Trophoblast cell (in vitro differentiated cells and primary cell): ENCODE measurements at places on chromosomes 1 and 21.
A peak's percentile ranks its signal among the peaks of the same experiment; 100 is the strongest.

DNA sequence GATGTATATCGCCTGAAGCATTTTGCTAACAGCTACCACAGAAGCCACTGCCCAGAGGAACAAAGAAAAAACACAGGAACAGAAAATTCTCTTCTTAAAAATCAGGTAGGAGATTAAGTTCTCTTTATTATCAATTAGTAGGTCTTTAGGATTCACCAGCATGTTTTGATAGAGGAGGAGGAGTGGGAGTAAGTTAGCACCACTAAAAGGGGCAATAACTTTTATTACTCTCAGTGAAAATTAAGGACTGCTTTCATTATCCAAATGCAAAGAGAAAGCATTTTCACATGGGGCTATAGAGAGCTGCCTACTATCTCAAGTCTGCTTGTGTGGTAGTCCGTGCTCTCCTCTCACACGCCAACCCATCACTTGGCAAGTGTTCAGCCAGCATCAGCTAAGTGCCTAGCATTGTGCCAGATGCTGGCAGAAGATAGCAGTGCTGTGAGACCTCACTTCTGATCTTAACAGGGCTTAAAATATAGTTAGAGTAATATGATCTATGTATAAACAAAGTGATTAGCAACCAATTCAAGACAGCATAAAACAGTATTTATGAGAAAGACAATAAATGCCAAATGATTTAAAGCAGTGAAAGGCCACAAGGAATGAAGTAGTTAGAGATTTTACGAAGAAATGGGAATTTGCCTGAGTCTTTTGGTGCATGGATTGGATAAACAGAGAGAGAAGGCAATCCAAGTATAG, 39.8 kb downstream of the ASTN1 start:
- DNase-seq, result no peak
- H3K27ac ChIP-seq, result no peak overlapping the region
- H3K4me1 ChIP-seq, result no peaks in the 10 kb centered on the region
- H3K27me3 ChIP-seq, result no peaks in the 10 kb centered on the region
- H3K4me3 ChIP-seq, result no peak overlapping the region
- no peaks in the 10 kb centered on the region for H3K36me3 ChIP-seq

DNA sequence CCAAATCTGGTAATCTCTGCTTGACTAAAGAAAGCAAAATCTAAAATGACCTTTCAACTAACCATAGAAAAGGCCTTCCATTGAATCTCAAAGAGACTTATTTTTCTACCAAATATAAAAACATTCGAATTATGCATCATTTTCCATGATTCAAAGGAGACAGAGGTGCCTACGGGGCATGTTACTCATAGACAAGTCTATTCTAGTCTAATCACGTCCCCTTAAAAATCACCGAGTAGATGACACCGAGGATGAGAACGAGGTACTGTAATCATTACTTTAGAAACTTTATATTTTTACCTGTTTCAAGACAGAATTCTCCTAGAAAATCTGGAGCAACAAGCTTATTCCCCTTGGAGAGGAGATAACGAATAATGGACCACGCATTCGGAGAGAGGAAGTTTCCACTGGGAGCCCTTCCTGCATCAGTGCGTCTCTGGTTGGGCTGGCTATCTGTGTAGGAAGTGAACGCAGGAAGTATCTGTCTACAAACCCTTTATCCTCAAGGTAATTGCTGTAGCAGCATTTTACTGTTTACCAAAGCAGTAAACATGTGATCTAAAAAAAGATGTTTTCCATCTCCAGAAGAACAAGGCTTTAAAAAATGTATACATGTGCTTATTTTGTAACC, 9.5 kb downstream of the ERG start:
- H3K4me1 ChIP-seq, result no peaks in the 10 kb centered on the region
- no peak overlapping the region for H3K27ac ChIP-seq
- H3K4me3 ChIP-seq, result no peak overlapping the region
- no peak for DNase-seq

DNA sequence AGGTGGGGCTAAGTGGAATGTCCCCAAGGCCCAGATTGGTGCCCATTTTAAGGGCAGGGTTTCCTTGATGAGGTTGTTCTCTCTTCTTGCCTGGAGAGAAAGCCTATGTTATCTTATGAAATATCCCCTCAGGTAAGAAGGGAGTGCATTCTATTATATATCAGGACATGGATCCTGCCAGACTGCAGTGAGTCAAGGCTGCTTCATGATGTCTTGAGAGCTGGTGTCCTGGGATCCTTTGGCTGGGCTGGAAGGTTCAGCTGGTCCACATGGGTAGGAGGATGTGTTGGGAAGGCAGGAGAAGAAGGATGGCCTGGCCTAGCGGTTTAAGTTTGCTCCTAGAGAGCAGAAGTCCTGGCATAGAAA, 207.6 kb downstream of the ROR1 start:
- H3K27me3 ChIP-seq, result no peaks in the 10 kb centered on the region
- peak; percentile 23 for DNase-seq
- H3K36me3 ChIP-seq, result no peaks in the 10 kb centered on the region

- H3K36me3 ChIP-seq, result no peaks in the 10 kb centered on the region
- no peaks in the 10 kb centered on the region for H3K27me3 ChIP-seq
- H3K4me3 ChIP-seq, result no peak overlapping the region
- H3K4me1 ChIP-seq, result peaks cover 5% of the 10 kb centered on the region
- no peak overlapping the region for H3K27ac ChIP-seq
Measured at GRCh38 chr1:28244549-28245251, 8.8 kb downstream of the ATP5IF1 start.

DNA sequence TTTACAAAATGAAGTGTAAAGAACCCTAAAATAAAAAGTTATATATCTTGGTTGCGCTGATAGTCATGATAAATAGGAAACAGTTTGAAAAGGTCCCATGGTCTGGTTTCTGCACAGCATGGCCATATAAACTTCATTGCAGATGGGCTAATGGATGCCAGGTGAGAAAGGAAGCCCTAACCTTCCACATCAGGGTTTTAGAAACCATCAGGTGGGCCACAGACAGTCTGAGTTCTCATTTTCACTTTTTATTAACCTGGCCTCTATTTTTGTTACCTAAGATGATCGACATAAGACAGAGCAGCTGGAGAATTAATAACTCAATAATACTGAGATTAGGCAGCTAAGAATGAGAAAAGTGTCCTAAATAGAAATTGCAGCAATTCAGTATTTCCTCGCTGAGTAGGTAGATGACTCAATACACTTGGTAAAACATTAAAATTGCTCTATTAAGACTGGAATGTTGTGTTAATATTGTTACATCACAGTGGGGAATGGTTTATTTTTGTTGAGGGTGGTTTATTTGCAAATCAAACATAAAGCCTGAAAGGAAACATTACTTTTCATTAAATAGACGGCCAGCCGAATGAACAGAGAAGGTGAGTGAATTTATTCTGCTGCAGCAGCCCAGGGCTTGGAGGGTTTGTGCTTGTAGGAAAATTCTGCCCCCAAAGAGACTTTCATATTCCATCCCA, 21.1 kb downstream of the C1orf21 start:
- no peaks in the 10 kb centered on the region for H3K4me1 ChIP-seq
- H3K27ac ChIP-seq, result no peak overlapping the region
- DNase-seq, result no peak

GRCh38 chr21:35783721-35784120, 276.6 kb downstream of the SETD4 start:
- H3K27ac ChIP-seq, result no peak overlapping the region
- no peak overlapping the region for H3K4me3 ChIP-seq
- H3K27me3 ChIP-seq, result no peaks in the 10 kb centered on the region
- no peak for DNase-seq

GRCh38 chr1:10583641-10584040, 108.9 kb downstream of the PEX14 start:
- H3K4me3 ChIP-seq, result no peak overlapping the region
- no peak for DNase-seq
- H3K27me3 ChIP-seq, result no peaks in the 10 kb centered on the region
- H3K36me3 ChIP-seq, result no peaks in the 10 kb centered on the region
- no peaks in the 10 kb centered on the region for H3K4me1 ChIP-seq

- H3K4me1 ChIP-seq, result no peaks in the 10 kb centered on the region
- H3K27ac ChIP-seq, result no peak overlapping the region
- DNase-seq, result no peak
- no peaks in the 10 kb centered on the region for H3K27me3 ChIP-seq
- peaks cover 6% of the 10 kb centered on the region for H3K36me3 ChIP-seq
Measured at GRCh38 chr21:42581336-42581992, 67.8 kb downstream of the SLC37A1 start.

DNA sequence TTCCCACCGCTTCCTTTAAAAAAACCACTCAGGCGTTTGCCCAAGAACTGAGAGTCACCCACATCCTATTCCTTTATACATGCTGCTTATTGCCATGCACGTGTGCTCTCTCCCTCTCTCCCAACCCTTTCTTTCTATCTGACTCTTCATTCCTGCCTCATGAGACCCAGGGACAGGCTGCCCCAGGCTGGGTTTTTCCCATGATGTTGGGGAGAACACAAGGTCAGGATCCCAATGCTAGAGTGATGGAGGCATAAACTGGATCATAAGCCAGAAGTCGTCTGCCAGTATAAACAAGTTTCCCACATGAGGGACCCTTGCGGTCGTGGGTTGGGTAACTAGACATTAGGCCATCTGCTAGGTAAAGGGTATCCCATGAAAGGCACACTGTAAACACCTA, 64.9 kb downstream of the CD2 start:
- no peaks in the 10 kb centered on the region for H3K27me3 ChIP-seq
- H3K4me3 ChIP-seq, result no peak overlapping the region
- no peak overlapping the region for H3K27ac ChIP-seq
- H3K4me1 ChIP-seq, result no peaks in the 10 kb centered on the region

DNA sequence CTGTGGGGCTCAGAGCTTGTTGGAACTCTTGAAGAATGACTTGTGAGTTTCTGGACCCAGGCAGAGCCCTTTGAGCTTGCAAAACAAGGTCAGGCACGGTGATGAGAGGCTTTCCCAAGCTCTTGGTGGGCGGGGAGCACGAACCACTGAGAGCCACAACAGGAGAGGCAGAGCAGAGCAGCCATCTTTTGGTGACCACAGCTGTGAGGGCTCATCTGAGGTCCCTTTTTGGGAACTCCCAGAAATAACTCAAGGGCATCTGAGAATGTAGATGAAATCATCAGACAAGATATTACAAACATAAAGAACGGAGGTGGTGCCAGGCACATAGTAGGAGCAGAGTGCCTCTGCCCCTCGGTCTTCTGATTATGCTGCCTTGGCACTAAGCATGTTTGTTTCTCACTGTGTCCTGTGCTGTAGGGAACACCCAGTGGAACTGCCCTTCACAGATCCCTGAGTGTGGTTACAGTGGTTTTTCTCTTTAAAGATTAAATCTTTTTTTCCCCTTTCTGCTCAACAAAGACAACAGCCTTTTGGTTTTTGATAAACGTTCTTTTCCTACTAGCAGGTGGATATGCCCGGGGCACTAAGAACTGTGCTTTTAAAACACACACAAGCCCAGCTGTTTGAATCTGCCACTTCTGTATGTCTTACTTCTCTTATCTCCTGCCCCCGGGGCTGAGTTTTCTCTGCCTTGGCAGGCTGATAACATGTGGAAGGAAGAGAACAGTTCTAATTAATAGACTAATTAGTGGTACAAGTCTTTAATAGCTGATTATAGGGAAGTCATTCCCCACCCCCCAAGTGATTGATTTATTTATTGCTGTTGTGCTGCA, 37.7 kb downstream of the CD34 start:
- H3K4me3 ChIP-seq, result no peak overlapping the region
- peaks cover 3% of the 10 kb centered on the region for H3K4me1 ChIP-seq
- no peaks in the 10 kb centered on the region for H3K36me3 ChIP-seq
- H3K27me3 ChIP-seq, result no peaks in the 10 kb centered on the region
- no peak overlapping the region for H3K27ac ChIP-seq

- H3K4me3 ChIP-seq, result no peak overlapping the region
- no peak overlapping the region for H3K27ac ChIP-seq
- DNase-seq, result no peak
- no peaks in the 10 kb centered on the region for H3K36me3 ChIP-seq
- H3K4me1 ChIP-seq, result no peaks in the 10 kb centered on the region
Measured at GRCh38 chr21:19830446-19830845, 1167.8 kb upstream of the NCAM2 start.

DNA sequence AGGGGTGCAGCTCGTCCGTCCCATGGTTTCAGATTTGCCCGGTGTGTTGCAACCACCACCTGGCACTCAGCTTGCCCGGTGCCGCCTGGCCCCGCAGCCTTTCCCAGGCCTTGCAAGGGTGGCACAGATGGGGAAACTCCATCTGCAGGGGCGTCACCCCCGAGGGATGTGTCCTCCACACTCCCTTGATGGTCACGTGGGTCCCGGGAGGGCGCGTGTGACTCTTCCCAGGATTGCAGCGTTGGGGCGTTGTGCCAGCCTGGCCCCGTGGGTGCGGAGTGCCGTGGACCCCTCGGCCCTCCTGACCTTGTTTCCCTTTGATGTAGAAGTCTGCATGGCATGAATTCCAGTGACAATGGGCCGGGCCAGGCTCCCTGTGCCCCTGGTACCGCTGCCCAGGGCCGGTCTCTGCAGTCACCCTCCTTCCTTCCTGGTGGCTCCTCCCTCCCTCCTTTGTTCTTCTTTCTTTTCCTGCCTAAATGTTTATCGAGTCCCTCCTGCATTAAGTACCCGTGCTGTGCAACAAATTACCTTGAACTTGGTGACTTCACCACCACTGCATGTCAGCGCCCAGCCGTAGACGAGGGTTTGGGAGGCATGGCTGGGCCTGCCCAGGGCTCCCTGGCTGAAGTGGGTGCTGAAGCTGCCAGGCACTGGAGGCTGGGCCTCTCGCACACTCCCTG, 22.9 kb downstream of the RRP1 start:
- H3K4me1 ChIP-seq, result peaks cover 3% of the 10 kb centered on the region
- no peak overlapping the region for H3K27ac ChIP-seq
- H3K27me3 ChIP-seq, result no peaks in the 10 kb centered on the region
- H3K4me3 ChIP-seq, result no peak overlapping the region
- H3K36me3 ChIP-seq, result no peaks in the 10 kb centered on the region

DNA sequence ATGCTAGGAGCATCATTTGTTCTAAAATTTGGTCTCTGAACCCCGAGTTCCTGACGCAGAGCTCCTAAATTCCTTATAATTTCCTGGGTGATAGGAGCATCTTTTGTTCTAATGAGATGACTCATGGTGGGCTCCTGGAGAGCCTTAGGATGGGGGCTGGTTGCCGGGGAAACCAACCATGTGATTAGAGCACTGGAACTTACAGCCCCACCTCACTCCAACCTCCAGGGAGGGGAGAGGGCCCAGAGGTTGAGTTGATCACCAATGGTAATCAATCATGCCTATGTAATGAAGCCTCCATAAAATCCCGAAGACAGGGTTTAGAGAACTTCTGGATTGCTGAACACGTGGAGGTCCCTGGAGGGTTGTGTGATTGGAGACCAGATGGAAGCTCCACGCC, 7.7 kb downstream of the SHISAL2A start:
- H3K36me3 ChIP-seq, result no peaks in the 10 kb centered on the region
- peaks cover 11% of the 10 kb centered on the region for H3K4me1 ChIP-seq
- no peaks in the 10 kb centered on the region for H3K27me3 ChIP-seq
- H3K4me3 ChIP-seq, result no peak overlapping the region

GRCh38 chr1:20601129-20601825, 12.4 kb downstream of the CDA start:
- DNase-seq, result no peak
- H3K4me3 ChIP-seq, result no peak overlapping the region
- H3K27ac ChIP-seq, result no peak overlapping the region
- no peaks in the 10 kb centered on the region for H3K4me1 ChIP-seq
- no peaks in the 10 kb centered on the region for H3K36me3 ChIP-seq

DNA sequence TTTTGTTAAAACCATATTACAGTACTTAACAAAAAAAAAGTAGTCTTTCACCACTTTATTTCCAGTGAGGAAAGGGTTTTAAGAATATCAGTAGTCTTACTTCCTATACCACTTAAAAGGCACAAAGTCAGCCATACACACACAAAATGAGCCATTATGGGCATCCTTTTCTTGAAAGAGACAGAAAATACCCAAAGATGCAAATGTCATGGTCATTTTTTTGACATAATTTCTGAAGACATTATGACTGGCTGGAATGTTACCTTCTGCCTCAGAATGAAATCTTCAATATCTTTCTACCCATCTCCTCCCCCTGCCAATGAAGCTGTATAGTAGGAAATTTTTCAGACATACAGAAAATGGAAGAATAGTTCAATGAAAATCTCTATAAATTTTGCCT, 237.7 kb downstream of the SLC45A1 start:
- H3K27me3 ChIP-seq, result no peaks in the 10 kb centered on the region
- no peak for DNase-seq
- H3K4me3 ChIP-seq, result no peak overlapping the region
